ENCODE measurements at places on chromosomes 12 and 14.

GRCh38 chr14:44528180-44528579, 21.1 kb upstream of the FSCB start:
- no peak for DNase-seq

GRCh38 chr12:15322164-15323061, at the start of gene PTPRO:
Gene PTPRO (plus strand): TSS chr12:15322508.
- no peak for DNase-seq

- no peak for DNase-seq
These were observed 145.3 kb downstream of the CACNA1C start for GRCh38 chr12:2198005-2198501.

- DNase-seq, result no peak
These were observed 207.6 kb upstream of the PDZRN4 start for GRCh38 chr12:40980427-40980961.

GRCh38 chr12:106722837-106723236, 51.6 kb upstream of the RIC8B start:
- no peak for DNase-seq

DNA sequence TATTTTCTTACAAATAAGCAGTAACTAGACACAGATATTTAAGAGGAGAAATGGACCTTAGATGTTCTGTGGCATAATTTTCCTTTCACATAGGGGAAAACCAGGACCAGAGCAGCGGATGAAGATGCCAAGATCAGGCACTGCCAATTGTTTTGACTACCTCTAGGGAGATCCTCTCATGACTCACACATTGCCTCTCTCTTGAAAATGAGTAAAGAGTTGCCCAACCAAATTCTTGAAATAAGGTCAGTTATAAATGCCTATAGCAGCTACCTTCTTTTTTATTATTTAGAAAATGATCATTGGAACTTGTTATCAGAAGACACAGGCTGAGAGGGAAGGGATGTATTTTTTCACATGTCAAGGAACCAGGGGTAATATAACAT, 263.4 kb upstream of the PLEKHG7 start:
- DNase-seq, result no peak

DNA sequence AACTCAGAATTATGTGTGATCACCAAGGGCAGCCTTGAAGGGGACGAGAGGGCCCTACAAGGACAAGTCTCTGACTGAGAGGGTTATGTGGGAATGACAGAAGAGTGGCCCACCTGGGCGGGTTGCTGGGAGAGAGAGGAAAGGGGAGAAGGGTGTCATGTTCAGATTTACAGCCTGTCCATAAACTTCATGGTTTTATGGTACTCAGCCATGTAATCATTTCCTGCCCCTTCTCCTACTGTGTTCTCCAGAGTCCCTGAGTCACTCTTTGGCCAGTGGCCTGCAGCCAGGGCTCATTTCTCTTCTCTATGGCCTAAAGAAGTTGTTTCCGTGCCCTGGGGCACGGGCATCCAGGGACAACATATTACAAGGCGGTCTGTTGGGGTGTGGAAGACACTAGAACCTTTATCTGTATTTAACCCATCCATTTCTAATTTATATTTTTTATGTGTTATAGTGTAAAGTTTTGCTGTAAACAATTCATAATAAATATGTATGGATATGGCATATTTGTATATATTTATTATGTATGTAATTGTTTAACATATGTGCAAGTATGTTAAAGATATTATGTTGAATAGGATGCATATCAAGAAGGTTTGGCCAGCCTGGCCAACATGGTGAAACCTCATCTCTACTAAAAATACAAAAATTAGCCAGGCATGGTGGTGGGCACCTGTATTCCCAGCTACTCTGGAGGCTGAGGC, 26.9 kb downstream of the DDX47 start:
- no peak for DNase-seq

- no peak for DNase-seq
These were observed 183.4 kb downstream of the ESR2 start for GRCh38 chr14:64110802-64111201.

GRCh38 chr12:91983935-91984334, 161.7 kb downstream of the BTG1 start:
- no peak for DNase-seq

GRCh38 chr12:27607591-27607990, 83.6 kb downstream of the PPFIBP1 start:
- DNase-seq, result no peak

DNA sequence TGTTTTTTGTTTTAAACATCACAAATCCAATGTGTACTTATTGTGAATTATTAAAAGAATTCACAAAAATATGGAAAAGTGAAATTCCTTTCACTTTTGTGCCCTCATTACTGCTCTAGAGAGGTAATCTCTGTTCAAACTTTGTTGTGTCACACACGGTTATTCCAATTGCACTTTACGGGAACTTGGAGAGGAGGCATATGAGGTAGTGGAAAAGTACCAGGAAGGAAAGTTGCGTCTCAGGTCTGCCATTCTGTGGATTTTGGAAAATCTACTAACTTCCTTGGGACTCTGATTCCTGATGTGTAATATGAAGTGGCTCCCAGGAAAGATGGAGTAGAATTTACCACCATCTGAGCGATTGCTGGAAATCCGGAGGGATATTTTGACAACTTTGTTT, 90.9 kb upstream of the DCN start:
- no peak for DNase-seq

GRCh38 chr12:56084958-56085543, 5.1 kb downstream of the ERBB3 start:
- no peak for DNase-seq

- no peak for DNase-seq
These were observed 77.9 kb downstream of the NPAS3 start for GRCh38 chr14:33016613-33017012.

DNA sequence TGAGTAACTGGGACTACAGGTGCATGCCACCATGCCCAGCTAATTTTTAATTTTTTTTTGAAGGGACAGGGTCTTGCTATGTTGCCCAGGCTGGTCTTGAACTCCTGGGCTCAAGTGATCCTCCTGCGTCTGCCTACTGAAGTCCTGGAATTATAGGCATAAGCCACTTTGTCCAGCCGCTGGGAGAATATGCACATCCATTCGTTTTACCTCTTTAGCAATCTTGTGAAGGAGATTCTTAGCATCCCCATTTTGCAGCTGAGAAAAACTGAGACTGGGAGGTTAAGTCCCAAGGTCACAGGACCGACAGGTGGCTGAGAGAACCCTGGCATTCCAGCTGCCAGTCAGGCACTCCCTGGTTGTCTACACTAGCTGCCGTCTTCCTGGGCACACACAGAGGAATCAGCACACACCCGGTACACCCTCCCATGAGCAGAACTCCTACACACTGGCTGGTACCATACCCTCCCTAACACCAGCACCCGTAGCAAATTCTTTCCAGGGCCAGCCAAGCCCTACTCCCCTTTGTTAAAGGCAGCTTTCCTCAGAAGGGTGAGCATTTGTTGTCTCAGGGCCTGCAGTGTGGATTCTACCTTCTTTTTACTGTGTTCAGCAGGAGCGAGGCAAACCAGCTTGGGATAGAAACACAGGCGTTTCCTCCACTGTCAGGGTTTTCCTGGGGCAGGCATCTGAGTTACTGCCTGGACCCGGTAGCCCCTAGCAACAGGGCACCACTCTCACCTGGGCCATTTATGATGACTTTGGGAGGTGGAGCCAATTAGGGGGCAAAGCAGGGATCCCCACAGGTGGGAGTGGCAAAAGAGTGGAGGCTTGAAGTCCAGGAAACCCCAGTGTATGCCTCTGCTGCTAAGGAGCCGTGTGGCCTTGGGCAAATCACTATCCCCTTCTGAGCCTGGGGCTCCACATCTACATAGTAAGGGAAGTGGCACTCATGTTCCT, 70.2 kb downstream of the IRF2BPL start:
- DNase-seq, result no peak
